ENCODE measurements at places on chromosomes 5 and 9. TPM values are rescaled to one million over a fixed set of nuclear protein-coding genes. Genes with fewer than 3 reads are reported as not detected.

The TMEM203 gene
- 42.3 TPM for total RNA-seq

DNA sequence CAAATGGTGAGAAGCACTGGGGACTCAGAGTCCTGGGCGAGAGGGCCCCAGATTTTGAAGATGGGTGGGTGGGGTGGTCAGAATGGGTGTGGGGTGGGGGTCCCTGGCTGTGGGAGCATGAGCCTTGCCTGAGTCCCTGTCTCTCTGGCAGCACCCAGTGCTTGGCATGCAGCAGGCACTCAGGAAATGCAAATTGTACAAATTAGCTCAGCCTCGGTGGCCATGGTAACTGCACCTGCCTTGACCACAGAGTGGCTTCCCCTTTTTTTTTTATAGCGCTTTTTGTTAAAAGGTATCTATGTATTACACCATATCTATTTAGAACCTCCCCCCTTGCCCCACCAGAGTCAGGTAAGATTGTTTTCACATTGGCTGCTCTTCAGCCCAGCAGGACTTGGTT lies 19.2 kb upstream of the PITX1 start:
- H3K27ac ChIP-seq: no peak overlapping the region
- H3K27me3 ChIP-seq: peaks cover 96% of the 10 kb centered on the region
- no peaks in the 10 kb centered on the region for H3K36me3 ChIP-seq
- H3K4me1 ChIP-seq: no peaks in the 10 kb centered on the region

DNA sequence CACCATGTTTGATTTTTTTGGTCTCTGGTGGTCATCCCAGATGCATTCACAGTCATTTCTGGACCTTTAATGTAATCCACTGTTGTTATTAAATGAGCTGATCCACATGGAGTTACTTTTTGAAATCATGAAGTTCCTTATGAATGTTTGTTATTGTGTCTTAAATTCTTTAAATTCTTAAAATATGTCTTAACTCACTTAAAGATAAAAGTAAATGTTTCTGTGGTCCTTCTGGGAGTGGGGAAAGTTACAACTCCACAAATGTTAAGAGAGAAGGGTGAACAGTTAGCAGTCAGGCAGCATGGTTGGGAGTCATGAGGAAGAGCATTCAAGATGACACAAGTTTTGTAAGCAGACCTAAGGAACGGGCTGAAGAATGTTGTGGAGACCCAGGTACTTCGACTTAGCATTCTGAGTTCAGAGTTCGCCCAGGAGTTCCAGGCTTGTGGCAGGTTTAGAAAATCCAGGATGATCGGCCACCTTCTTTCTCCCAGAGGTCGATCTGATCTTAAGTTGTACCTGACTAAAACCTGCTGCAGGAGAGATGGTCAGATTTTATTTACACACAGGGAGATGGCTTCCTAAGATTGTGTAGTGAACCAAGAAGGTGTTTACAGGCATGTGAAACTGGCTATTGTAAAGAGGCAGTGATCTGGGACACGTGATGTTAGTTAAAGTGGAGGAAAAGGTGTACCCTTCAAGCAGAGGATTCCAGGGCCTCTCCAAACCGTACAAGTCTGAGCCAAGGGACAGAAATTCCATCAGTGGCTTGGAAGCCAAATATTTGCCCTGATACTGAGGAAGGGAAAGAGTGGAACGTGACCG lies 17.2 kb downstream of the SLC1A1 start:
- DNase-seq: no peak
- H3K4me3 ChIP-seq: no peak overlapping the region
- H3K27ac ChIP-seq: no peak overlapping the region
- H3K36me3 ChIP-seq: no peaks in the 10 kb centered on the region
- no peaks in the 10 kb centered on the region for H3K27me3 ChIP-seq

The FOXD4L4 gene
- 0.51 TPM for total RNA-seq

GRCh38 chr5:149857499-149857898 lies 87.1 kb downstream of the PDE6A start:
- DNase-seq: no peak
- H3K4me1 ChIP-seq: peaks cover 6% of the 10 kb centered on the region
- no peak overlapping the region for H3K27ac ChIP-seq
- no peak overlapping the region for H3K4me3 ChIP-seq
- H3K27me3 ChIP-seq: no peaks in the 10 kb centered on the region
- no peaks in the 10 kb centered on the region for H3K36me3 ChIP-seq

GRCh38 chr5:41764650-41765049 lies 105.6 kb downstream of the OXCT1 start:
- no peaks in the 10 kb centered on the region for H3K27me3 ChIP-seq
- H3K4me1 ChIP-seq: peaks cover 7% of the 10 kb centered on the region
- peaks cover 11% of the 10 kb centered on the region for H3K36me3 ChIP-seq
- no peak for DNase-seq
- no peak overlapping the region for H3K27ac ChIP-seq

DNA sequence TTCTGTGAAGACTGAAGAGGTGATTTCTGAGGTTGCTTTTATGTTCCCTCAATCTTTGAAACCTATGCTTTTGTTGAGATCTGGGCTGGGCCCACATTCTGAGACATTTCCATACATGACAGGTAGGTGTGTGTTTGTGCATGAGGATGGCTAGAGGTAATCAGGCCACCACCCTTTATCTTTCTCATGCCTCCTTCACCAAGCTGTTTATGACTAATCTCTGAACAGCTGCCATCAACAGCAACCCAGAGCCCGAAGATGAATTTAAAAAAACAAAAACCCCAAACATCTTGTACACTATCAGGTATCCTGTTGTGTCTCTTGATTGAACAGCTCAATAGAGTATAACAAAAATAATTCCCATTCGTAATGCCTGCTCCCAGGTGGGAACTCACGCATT lies 12.6 kb upstream of the C5orf46 start:
- H3K36me3 ChIP-seq: no peaks in the 10 kb centered on the region
- no peak for DNase-seq
- H3K27ac ChIP-seq: no peak overlapping the region

DNA sequence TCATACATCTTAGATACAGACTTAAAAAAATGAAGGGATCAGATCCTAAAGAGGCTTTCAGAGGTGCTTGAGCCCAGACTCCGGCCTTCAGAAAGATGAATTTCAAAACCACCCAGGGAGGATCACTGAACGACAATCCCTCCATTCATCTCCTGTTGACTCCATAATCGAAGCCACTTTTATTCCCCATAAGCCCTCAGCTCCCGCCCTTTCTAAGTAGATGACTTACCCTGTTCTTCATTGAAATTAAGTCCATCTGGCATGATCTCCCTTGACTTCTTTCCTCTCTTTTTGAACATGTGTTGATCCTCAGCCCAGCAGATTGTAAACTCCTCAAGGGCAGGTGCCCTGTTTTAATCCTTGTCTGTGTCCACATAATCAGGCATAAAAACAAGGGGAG lies 50.8 kb upstream of the ASTN2 start:
- no peak for DNase-seq
- no peak overlapping the region for H3K4me3 ChIP-seq
- no peak overlapping the region for H3K27ac ChIP-seq

The SLC46A2 gene
- total RNA-seq: 0.14 TPM

DNA sequence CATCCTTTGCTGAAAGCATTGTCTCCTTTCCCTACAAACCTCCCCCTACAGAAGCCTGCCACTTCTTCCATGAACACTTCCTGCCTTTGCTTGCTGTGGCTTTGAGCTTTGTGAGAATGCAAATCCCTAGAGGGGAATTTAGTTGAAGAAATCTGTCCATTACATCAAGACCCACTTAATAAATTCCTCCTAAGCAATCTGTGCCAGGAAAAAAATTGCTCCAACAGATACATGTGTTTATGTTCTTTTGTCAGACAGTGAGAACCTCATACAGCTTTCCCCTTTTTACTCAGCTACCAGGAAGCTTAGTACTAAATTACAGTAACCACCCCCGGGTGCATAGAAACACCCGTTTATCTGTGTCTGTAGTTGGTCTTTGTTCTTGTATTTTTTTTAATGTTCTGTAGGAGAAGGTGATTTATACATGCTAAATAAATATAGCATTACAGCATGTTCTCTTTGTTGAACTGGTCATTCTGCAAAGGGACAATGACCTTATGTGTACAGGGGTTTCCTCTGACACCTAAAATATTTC lies 43.9 kb downstream of the SH3TC2 start:
- no peaks in the 10 kb centered on the region for H3K36me3 ChIP-seq
- H3K4me1 ChIP-seq: peaks cover 25% of the 10 kb centered on the region
- no peak for DNase-seq
- H3K27ac ChIP-seq: peak overlapping the region; percentile 6
- peak overlapping the region; percentile 52 for H3K4me3 ChIP-seq
- peaks cover under 1% of the 10 kb centered on the region for H3K27me3 ChIP-seq

DNA sequence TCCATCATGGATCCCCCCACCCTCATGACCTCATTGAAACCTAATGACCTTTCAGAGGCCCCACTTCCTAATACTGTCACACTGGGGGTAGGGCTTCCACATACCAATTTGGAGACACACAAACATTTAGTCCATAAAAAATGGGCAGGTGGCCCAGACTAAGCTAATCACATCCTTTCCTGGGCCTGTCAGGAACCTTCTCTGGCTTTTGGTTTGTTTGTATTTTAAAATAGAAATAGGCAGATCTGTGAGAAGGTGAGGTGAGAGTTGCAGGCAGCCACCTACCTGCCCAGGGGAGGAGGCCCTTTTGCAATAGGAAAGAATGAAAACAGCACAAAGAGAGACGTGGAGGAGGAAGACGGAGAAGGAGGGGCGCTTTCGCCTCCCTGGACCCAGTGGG lies 90.2 kb upstream of the BOD1 start:
- H3K27ac ChIP-seq: no peak overlapping the region
- H3K4me1 ChIP-seq: peaks cover 22% of the 10 kb centered on the region
- no peak for DNase-seq
- no peaks in the 10 kb centered on the region for H3K27me3 ChIP-seq

The CDX1 gene
- total RNA-seq: 5.0 TPM

- H3K27ac ChIP-seq: no peak overlapping the region
- H3K4me1 ChIP-seq: peaks cover 8% of the 10 kb centered on the region
- no peak for DNase-seq
Observed at GRCh38 chr9:85185486-85186217, 516.1 kb downstream of the NTRK2 start.

- H3K36me3 ChIP-seq: no peaks in the 10 kb centered on the region
- H3K4me1 ChIP-seq: peaks cover 9% of the 10 kb centered on the region
- peaks cover 20% of the 10 kb centered on the region for H3K27me3 ChIP-seq
- DNase-seq: peak; percentile 56
- no peak overlapping the region for H3K4me3 ChIP-seq
Observed at GRCh38 chr5:2534251-2534650, 217.2 kb downstream of the IRX2 start.

DNA sequence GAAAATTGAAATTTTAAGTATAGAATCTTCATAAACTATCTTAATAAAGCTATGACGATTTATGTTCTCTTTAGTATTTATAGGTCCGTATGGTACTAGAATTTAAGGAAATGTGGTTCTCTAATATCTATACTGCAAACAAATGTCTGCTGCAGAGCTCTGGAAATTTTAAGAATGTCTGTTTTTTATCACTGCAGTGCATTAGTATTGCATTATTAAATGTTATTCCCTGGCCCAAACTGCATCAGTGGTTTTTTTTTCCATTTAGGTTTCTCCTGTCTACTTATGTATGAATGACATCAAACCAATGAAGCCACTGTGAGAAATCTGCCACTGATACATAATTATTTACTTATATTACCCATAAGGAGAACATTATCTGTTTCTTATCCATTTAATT lies 211.4 kb upstream of the CD180 start:
- H3K36me3 ChIP-seq: no peaks in the 10 kb centered on the region
- H3K4me3 ChIP-seq: no peak overlapping the region
- H3K27me3 ChIP-seq: no peaks in the 10 kb centered on the region
- DNase-seq: no peak
- no peaks in the 10 kb centered on the region for H3K4me1 ChIP-seq
- no peak overlapping the region for H3K27ac ChIP-seq

- no peak overlapping the region for H3K4me3 ChIP-seq
- peaks cover 11% of the 10 kb centered on the region for H3K4me1 ChIP-seq
- H3K27ac ChIP-seq: no peak overlapping the region
Observed at GRCh38 chr5:118789366-118789765, 199.0 kb downstream of the DTWD2 start.

The IL3 gene
- not detected for total RNA-seq

DNA sequence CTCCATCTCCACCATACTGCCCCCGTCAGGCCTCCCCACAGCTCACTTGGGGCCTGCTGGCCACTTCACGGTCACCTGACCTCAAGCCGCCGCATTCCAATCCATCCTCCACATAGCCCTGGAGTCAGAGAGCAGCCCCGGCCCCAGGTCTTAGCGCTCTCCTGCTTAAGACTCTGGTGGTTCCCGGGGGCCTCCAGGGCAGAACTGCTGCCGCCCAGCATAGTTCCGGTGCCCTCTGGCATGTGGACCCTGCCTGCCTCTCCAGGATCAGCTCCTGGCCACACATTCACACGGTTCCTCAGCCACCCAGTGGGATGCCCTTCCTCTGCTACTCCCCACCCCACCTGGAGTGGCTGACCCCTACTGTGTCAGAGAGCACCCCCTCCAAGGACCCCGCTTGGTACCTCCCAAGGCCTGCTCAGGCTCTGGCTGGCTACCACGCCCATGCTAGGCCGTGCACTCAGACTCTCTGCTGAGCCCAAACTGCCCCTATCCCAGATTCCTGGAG lies 8.7 kb downstream of the PHYKPL start:
- H3K27me3 ChIP-seq: no peaks in the 10 kb centered on the region
- peaks cover 14% of the 10 kb centered on the region for H3K4me1 ChIP-seq
- peaks cover 62% of the 10 kb centered on the region for H3K36me3 ChIP-seq
- no peak for DNase-seq

The PDGFRB gene
- 74.8 TPM for total RNA-seq

The ITGA2 gene
- 8.0 TPM for total RNA-seq

The ADAMTSL1 gene
- total RNA-seq: 6.0 TPM

GRCh38 chr5:81728301-81728700 lies 22.6 kb downstream of the SSBP2 start:
- H3K27me3 ChIP-seq: no peaks in the 10 kb centered on the region
- no peak overlapping the region for H3K27ac ChIP-seq
- DNase-seq: no peak
- H3K4me1 ChIP-seq: peaks cover 33% of the 10 kb centered on the region
- H3K36me3 ChIP-seq: peaks cover 4% of the 10 kb centered on the region
- no peak overlapping the region for H3K4me3 ChIP-seq

DNA sequence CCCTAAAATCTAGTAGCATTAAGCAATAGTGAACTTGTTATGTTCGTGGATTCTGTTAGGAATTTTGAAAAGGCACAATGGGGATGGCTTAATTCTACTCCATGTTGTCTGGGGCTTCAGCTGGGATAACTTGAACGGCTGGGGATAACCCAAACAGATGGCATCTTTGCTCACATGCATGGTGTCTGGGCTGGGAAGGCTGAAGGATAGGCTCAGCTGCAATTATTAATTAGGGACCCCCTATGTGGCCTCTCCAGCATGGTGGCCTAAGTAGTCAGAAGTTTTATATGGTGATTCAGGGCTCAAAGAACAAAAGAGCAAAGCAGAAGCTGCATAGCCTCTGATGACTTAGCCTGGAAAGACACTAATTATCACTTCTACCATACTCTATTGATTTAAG lies 551.1 kb downstream of the PSAT1 start:
- no peak overlapping the region for H3K4me3 ChIP-seq
- peaks cover 21% of the 10 kb centered on the region for H3K27me3 ChIP-seq
- no peak overlapping the region for H3K27ac ChIP-seq
- H3K4me1 ChIP-seq: no peaks in the 10 kb centered on the region
- DNase-seq: no peak

The RNF183 gene
- total RNA-seq: 0.77 TPM

The GABRA1 gene
- total RNA-seq: 1.8 TPM

The AK8 gene
- 5.5 TPM for total RNA-seq

The PCDHA10 gene
- 20.3 TPM for total RNA-seq

- H3K4me3 ChIP-seq: no peak overlapping the region
- peaks cover under 1% of the 10 kb centered on the region for H3K36me3 ChIP-seq
- peaks cover 1% of the 10 kb centered on the region for H3K4me1 ChIP-seq
- no peak for DNase-seq
Observed at GRCh38 chr9:7140401-7140800, 382.6 kb downstream of the KDM4C start.

The NR2F1 gene
- 6.6 TPM for total RNA-seq

The SUSD3 gene
- 1.5 TPM for total RNA-seq
